ENCODE measurements at places on chromosomes 3 and 15. TPM values are rescaled to one million over a fixed set of nuclear protein-coding genes. Genes with fewer than 3 reads are reported as not detected.

Gene VWA5B2
- polyA plus RNA-seq: not detected

Gene SHC4
- polyA plus RNA-seq: 0.38 TPM

Gene GNL3
- polyA plus RNA-seq: 177 TPM

Gene ROPN1
- polyA plus RNA-seq: not detected

Gene TGM5
- not detected for polyA plus RNA-seq

Gene RPLP1
- polyA plus RNA-seq: 3,794 TPM

Gene FOXB1
- polyA plus RNA-seq: 5.4 TPM

Gene ADAMTS17
- polyA plus RNA-seq: 0.70 TPM

Gene CHL1
- polyA plus RNA-seq: 2.6 TPM

Gene HTR3E
- not detected for polyA plus RNA-seq

Gene GOLGA8T
- polyA plus RNA-seq: not detected

Gene REC114
- polyA plus RNA-seq: not detected

Gene NLGN1
- 4.4 TPM for polyA plus RNA-seq

Gene NMNAT3
- 8.3 TPM for polyA plus RNA-seq

Gene EOMES
- 0.10 TPM for polyA plus RNA-seq

Gene RGMA
- polyA plus RNA-seq: 36.5 TPM

Gene ATP8B4
- 0.07 TPM for polyA plus RNA-seq

Gene TPRG1
- 0.74 TPM for polyA plus RNA-seq

Gene CD200
- polyA plus RNA-seq: 56.5 TPM

Data from GM23338 (cell line).